Muscle of arm (tissue), 14 donors: ENCODE measurements at places on chromosomes 1 and 21.

- no peak for DNase-seq
These were observed 113.2 kb downstream of the RUNX1 start for GRCh38 chr21:34935898-34936297.

DNA sequence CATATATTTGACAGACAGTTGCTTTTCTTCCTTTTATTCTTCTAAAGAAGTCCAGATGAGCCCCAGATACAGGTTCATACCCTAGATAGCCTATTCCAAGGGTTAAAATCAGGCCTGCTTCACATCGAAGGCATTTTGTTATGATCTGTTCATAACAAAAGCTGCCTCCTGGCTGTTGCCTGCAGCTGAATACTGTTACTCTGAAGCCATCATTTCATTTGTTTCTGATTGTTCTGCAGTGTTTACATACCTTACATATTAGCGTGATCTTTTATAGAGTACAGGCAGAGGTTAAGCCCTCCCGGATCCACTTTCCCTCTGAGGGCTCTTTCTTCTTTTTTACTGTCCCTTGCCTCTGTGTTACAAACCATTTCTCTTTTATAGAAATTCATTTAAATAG, 219.0 kb upstream of the HOOK1 start:
- DNase-seq, result no peak

GRCh38 chr1:6162773-6163172, 17.3 kb downstream of the CHD5 start:
- DNase-seq, result no peak

DNA sequence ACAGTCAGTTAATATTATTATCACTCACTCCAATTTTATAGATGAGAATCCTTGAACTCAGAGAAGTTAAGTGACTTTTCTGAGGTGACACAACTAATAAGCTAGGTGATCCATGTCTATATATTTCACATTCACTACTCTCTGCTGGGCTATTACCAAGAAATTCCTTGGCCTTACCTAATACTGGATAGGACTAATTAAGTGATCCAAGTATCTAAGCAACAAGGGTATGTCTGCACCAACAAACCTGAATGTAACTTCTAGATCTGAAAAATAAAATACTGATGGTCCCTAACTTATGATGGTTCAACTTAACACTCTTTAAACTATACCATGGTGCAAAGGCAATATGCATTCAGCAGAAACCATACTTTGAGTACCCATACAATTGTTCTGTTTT, 14.8 kb upstream of the CASQ2 start:
- no peak for DNase-seq

- no peak for DNase-seq
These were observed 91.6 kb downstream of the CLEC20A start for GRCh38 chr1:178405137-178405536.
